ENCODE measurements at places on chromosomes 3 and 15. TPM values are rescaled to one million over a fixed set of nuclear protein-coding genes. Genes with fewer than 3 reads are reported as not detected.

The POPDC2 gene
- total RNA-seq: 0.54 TPM

The STXBP5L gene
- not detected for total RNA-seq

The ANKDD1A gene
- 6.2 TPM for total RNA-seq

The PAQR5 gene
- 0.27 TPM for total RNA-seq

The EPB42 gene
- 0.54 TPM for total RNA-seq

The MITF gene
- total RNA-seq: 2.2 TPM

The GNAT1 gene
- not detected for total RNA-seq

The UCN2 gene
- under 0.01 TPM for total RNA-seq

The FOXB1 gene
- total RNA-seq: not detected

Data from hematopoietic multipotent progenitor cell (in vitro differentiated cells).